ENCODE measurements at places on chromosomes 2 and 18.

- no peak for DNase-seq
Observed at GRCh38 chr2:220703279-220703678, 868.8 kb downstream of the EPHA4 start.

GRCh38 chr2:127683757-127684156 is 8.4 kb upstream of the LIMS2 start:
- no peak for DNase-seq

DNA sequence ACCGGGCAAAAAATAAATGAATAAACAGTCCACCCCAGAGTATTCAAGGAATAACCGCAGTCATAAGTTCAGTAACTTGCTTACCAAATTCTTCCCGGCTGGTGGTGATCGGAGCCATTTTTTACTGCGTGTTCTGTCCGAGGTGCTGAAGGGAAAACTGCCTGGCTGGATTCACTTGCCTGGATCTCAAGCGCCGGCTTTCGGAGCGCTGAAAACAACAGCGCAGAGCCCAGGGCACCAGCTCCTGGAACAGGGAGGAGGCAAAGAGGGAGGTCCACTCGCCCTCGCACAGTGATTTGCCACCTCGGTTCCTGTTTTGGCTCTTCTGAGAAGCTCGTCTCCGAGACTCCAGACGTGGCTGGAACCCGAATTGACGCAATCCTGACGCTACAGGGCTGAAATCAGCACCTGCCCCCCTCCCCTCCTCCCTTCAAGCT is at the start of gene SYT4:
TSS of gene SYT4 (minus strand) at position 327 of the 437 bp plus-strand sequence. CDS start at position 118, 209 bp downstream.
- DNase-seq = no peak

GRCh38 chr2:85539361-85540132 is 579 bp downstream of the MAT2A start:
- DNase-seq = peak; percentile 77

GRCh38 chr2:222864296-222864695 is 3.5 kb downstream of the ACSL3 start:
- DNase-seq = no peak

GRCh38 chr2:141001750-141002149 is 1129.1 kb downstream of the LRP1B start:
- DNase-seq = no peak

DNA sequence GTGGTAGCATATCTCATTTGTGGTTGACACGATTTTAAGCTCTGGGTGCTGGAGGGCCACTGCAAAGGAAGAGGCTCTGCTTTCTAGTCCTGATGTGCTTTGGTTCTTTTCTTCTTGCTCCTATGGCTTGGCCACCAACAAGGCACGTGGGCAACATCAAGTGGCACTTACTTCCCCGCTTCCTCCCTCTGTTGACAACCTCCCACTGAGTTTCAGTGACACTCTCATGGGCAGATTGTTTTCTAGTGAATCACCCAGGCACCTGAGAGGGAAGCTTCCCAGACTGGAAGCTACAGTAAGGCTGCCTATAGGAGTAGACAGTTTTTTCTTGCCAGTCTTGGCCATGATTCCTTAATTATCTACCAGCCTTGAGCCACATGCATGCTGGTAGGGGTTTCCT is 89.0 kb downstream of the NBAS start:
- DNase-seq = no peak

- DNase-seq = no peak
Observed at GRCh38 chr2:178718283-178718682, 88.9 kb downstream of the TTN start.
